Body of pancreas (tissue), 4 donors: ENCODE measurements at places on chromosomes 2 and 18. TPM values are rescaled to one million over a fixed set of nuclear protein-coding genes. Genes with fewer than 3 reads are reported as not detected.

TSGA10 gene
- total RNA-seq, result 17.1 TPM

GALNT14 gene
- total RNA-seq, result 6.7 TPM

POTEI gene
- total RNA-seq, result not detected

TTLL4 gene
- total RNA-seq, result 9.1 TPM

FAM110C gene
- 16.6 TPM for total RNA-seq

NT5DC4 gene
- total RNA-seq, result not detected

BOLL gene
- not detected for total RNA-seq

CACNB4 gene
- total RNA-seq, result 1.3 TPM

DNA sequence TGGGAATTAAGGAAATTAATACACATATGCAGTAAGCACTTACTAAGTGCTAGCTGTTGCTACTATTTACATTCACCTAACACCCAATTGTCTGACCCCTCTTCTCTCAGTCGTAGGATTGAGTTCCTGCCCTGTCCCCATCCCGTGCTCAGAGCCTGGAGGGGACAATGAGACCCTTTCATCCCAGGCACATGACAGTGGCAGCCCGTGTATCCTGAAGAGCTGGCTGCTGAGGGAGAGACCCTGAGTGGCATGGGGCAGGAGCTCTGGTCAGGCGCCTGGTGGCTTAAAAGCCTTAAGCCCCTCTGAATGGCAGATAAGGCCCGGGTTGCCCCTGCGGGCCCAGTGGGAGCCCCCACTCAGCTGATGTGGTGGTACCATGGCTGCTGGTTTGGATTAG is 99.0 kb downstream of the DYSF start:
- no peak for DNase-seq
- H3K27ac ChIP-seq, result no peak overlapping the region
- no peaks in the 10 kb centered on the region for H3K36me3 ChIP-seq
- no peak overlapping the region for H3K4me3 ChIP-seq

- H3K4me1 ChIP-seq, result peaks cover 6% of the 10 kb centered on the region
- H3K27ac ChIP-seq, result no peak overlapping the region
- peak; percentile 51 for DNase-seq
- no peak overlapping the region for H3K4me3 ChIP-seq
- no peaks in the 10 kb centered on the region for H3K27me3 ChIP-seq
- peaks cover 1% of the 10 kb centered on the region for H3K36me3 ChIP-seq
Observed at GRCh38 chr2:3460831-3461800, 58.2 kb downstream of the ADI1 start.

- H3K27me3 ChIP-seq, result no peaks in the 10 kb centered on the region
- H3K36me3 ChIP-seq, result no peaks in the 10 kb centered on the region
- H3K4me1 ChIP-seq, result peaks cover 3% of the 10 kb centered on the region
- H3K27ac ChIP-seq, result no peak overlapping the region
Observed at GRCh38 chr18:959854-960253, 55.2 kb downstream of the ADCYAP1 start.

DNA sequence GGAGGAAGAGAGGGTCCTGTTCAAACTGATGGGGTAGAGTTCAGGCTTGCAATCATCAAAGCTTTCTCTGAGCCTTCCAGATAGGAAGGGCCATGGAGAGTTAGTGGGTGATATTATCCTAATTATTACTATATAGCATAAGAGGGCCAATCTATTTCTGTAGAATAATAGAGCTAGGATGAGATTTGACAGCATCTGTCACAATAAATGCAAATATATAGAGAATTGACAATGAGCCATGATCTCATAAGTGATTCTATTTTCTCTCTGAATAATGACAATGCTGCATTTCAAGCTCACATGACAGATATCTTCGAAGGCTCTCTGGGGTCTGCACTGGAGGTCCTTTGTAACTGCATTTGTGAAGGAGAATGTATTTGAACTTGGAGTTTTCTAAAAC is 521.9 kb upstream of the CELF4 start:
- no peaks in the 10 kb centered on the region for H3K36me3 ChIP-seq
- H3K27ac ChIP-seq, result no peak overlapping the region
- no peak for DNase-seq
- H3K4me3 ChIP-seq, result no peak overlapping the region
- no peaks in the 10 kb centered on the region for H3K4me1 ChIP-seq

GRCh38 chr2:64989126-64989981 is at the start of gene SLC1A4:
SLC1A4 (plus strand) TSS chr2:64989399; CDS start chr2:64989644, 245 bp downstream.
- peak within 1 kb of the TSS; percentile 82 for H3K4me3 ChIP-seq
- H3K27ac ChIP-seq, result peak within 1 kb of the TSS; percentile 95
- DNase-seq, result peak; percentile 93
- no peaks in the 10 kb centered on the region for H3K27me3 ChIP-seq

GRCh38 chr2:232800166-232800565 is 23.8 kb upstream of the KCNJ13 start:
- DNase-seq, result no peak
- no peaks in the 10 kb centered on the region for H3K27me3 ChIP-seq
- no peaks in the 10 kb centered on the region for H3K4me1 ChIP-seq
- H3K36me3 ChIP-seq, result no peaks in the 10 kb centered on the region

DNA sequence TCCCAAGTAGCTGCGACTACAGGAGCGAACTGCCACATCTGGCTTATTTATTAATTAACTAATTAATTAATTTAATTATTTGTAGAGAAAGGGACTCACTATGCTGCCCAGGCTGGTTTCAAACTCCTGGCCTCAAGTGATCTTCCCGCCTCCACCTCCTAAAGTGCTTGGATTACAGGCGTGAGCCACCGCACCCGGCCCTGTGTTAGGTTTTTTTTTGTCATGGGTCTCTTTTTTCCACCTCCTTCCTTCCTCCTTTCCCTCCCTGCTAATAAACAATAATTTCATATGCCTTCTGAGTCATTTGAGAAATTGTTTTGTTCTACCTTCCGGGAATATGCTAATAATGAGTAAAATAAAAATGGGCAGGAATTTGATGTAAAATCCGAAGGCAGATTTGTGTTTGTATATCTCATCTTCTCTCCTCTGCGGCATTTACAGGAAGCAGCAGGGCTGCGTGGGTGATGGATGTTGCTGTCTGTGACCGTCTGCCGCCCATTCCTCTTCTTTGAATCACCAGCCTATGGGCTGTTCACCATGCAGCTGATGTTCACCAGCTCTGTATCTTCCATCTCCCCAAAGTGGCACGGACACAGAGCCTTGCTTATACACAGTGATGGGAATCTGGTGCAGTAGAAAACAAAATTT is 89.9 kb downstream of the ACSL3 start:
- no peak overlapping the region for H3K27ac ChIP-seq
- H3K4me1 ChIP-seq, result no peaks in the 10 kb centered on the region
- no peaks in the 10 kb centered on the region for H3K27me3 ChIP-seq

GRCh38 chr18:34838669-34839068 is 128.6 kb downstream of the DTNA start:
- no peaks in the 10 kb centered on the region for H3K36me3 ChIP-seq
- no peak for DNase-seq
- H3K27ac ChIP-seq, result no peak overlapping the region

DNA sequence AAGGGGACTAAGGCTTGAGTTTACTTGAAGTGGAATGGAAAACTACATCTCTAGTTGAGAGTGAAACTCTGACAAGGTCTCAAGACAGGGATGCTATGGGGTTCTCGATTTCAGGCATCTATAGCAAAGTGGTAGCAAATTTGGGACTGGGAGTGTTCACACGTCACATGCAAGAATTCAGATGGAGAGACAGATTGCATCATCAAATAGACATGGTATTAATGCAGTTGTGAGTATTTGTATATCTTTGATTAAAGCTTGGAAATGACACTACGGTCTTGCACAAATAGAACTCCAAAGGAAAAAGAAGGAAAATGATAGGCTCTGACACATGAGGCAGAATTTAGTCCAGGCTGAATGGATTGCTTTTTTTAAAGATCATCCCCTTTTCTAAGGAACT is 1061.6 kb upstream of the FANCL start:
- H3K4me1 ChIP-seq, result no peaks in the 10 kb centered on the region
- H3K27me3 ChIP-seq, result no peaks in the 10 kb centered on the region
- no peaks in the 10 kb centered on the region for H3K36me3 ChIP-seq
- no peak for DNase-seq
- no peak overlapping the region for H3K4me3 ChIP-seq

- H3K27ac ChIP-seq, result peak overlapping the region; percentile 71
- no peaks in the 10 kb centered on the region for H3K27me3 ChIP-seq
- H3K4me1 ChIP-seq, result peaks cover 27% of the 10 kb centered on the region
- DNase-seq, result peak; percentile 54
- H3K4me3 ChIP-seq, result no peak overlapping the region
Observed at GRCh38 chr18:44393406-44393805, 287.3 kb upstream of the SETBP1 start.

DNA sequence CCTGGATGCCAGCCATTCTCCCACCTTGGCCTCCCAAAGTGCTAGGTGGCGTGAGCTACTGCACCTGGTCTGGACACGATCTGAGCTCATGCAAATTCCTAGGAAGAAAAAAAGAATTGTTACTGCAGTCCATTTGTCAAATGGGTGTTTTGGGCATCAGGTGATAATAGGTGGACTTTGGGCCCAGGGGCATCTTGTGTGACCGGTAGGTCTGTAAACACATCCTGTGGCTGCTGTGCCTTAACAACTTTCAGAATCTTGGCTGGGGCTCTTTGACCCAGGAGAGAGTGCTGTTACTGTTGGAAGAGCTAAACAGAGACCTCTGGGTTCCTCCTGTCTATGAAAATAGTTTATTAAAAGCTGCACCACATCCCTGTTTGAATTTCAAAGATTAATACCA is 34.9 kb upstream of the TFCP2L1 start:
- H3K4me1 ChIP-seq, result no peaks in the 10 kb centered on the region
- no peak for DNase-seq
- no peaks in the 10 kb centered on the region for H3K27me3 ChIP-seq
- H3K27ac ChIP-seq, result no peak overlapping the region

- no peak overlapping the region for H3K4me3 ChIP-seq
- H3K27ac ChIP-seq, result no peak overlapping the region
- no peaks in the 10 kb centered on the region for H3K27me3 ChIP-seq
- H3K4me1 ChIP-seq, result peaks cover 36% of the 10 kb centered on the region
- DNase-seq, result no peak
- H3K36me3 ChIP-seq, result no peaks in the 10 kb centered on the region
Observed at GRCh38 chr2:188285774-188286173, 5.9 kb upstream of the GULP1 start.

- H3K4me3 ChIP-seq, result no peak overlapping the region
- no peak overlapping the region for H3K27ac ChIP-seq
- no peak for DNase-seq
- no peaks in the 10 kb centered on the region for H3K4me1 ChIP-seq
- no peaks in the 10 kb centered on the region for H3K27me3 ChIP-seq
- no peaks in the 10 kb centered on the region for H3K36me3 ChIP-seq
Observed at GRCh38 chr2:236352761-236353593, 88.8 kb upstream of the ASB18 start.

DNA sequence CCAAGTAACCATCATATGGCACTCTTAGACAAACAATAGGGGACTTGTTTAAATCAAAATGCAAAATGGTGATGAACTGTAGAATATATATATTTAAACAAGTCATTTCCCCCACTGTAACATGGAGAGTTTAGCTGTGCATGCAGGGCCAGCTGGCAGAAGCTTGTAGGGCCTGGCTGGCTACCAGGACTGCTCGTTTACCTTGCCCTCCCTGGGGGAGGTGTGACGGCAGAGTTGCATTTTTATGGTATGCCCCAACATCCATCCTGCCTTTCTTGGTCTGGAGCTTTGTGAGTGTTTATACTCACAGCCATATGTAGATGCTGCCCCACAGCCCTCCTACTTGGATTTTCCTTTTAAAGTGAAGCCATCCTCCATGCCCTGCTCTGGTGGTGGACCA is 101.7 kb upstream of the ZFP36L2 start:
- H3K36me3 ChIP-seq, result no peaks in the 10 kb centered on the region
- no peak overlapping the region for H3K4me3 ChIP-seq
- no peak overlapping the region for H3K27ac ChIP-seq
- DNase-seq, result no peak
- peaks cover 19% of the 10 kb centered on the region for H3K4me1 ChIP-seq
